Activated naive CD4-positive, alpha-beta T cell treated with anti-CD3 and anti-CD28 coated beads, Interleukin-2, amount 50 U/mL, for 16 hours (primary cell): ENCODE measurements at places on chromosomes 13 and 19.

DNA sequence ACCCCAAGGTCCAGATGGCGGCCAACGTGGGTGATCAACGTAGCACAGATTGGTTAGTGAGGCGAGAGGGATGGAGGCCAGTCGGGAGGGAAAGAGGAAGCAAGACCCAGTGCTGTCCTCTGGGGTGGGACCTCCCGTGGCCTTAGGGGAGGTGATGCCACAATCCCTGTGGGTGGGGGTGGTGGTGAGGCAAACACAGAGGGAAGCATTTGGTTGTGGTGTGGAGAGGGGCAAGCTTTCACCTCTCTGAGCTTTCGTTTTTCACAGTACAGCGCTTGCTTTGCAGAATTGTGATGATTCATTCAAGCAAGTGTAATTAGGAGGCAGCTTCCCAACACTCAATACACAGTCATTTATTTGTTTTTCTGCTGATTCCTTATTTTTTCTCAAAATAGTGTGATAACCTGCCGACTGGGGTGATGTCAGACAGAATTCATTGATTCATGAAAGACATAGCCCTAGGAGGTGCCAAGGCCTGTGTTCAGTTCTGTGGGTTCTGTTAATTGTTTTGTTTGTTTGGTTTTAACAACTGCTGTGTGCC is 2.4 kb downstream of the LENG8 start:
- DNase-seq = no peak

GRCh38 chr19:17797424-17798201 is 2.7 kb downstream of the B3GNT3 start:
- DNase-seq = peak; percentile 52

DNA sequence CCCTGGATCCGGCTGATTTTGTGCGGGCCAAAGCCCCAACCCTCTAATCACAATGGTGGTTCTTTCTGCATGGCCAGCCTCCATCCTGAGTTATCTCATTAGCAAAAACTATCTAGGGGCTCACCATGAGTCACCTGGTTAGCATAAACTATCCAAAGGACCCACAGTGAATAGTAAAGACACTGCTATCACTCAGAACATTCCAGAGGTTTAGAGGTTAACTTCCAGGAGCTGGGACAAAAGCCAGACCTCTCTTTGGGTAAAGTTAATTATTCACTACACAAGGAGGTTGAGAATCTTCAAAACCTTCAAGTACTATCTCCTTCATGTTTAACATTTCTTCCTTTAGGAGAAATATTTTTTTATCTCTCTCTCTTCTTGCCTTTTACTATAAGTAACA is 18.8 kb upstream of the PPP5C start:
- DNase-seq = no peak

GRCh38 chr19:35331551-35332214 is 2.7 kb downstream of the CD22 start:
- no peak for DNase-seq

GRCh38 chr19:16032509-16033135 is 43.7 kb upstream of the TPM4 start:
- no peak for DNase-seq

DNA sequence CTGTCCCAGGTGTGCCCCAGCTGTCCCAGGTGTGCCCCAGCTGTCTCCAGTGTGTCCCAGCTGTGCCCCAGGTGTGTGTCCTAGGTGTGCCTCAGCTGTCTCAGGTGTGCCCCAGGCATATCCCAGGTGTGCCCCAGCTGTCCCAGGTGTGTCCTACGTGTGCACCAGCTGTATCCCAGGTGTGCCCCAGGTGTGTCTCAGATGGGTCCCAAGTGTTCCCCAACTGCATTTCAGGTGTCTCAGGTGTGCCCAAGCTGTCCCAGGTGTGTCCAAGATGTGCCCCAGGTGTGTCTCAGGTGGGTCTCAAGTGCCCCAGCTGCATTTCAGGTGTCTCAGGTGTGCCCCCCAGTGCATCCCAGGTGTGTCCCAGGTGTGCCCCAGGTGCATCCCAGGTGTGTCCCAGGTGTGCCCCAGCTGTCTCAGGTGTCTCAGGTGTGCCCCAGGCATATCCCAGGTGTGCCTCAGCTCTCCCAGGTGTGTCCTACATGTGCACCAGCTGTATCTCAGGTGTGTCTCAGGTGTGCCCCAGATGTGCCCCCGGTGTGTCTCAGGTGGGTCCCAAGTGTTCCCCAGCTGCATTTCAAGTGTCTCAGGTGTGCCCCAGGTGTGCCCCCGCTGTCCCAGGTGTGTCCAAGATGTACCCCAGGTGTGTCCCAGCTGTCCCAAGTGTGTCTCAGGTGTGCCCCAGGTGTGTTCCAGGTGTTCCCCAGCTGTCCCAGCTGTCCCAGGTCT is 1.3 kb upstream of the GRK1 start:
- no peak for DNase-seq

- no peak for DNase-seq
Observed at GRCh38 chr13:35732565-35732964, 256.1 kb upstream of the MAB21L1 start.

DNA sequence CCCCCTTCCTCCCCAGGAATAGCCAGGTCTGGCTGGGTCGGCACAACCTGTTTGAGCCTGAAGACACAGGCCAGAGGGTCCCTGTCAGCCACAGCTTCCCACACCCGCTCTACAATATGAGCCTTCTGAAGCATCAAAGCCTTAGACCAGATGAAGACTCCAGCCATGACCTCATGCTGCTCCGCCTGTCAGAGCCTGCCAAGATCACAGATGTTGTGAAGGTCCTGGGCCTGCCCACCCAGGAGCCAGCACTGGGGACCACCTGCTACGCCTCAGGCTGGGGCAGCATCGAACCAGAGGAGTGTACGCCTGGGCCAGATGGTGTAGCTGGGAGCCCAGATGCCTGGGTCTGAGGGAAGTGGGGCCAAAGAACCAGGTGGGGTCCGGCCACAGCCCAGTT is 3.2 kb downstream of the KLK2 start:
- DNase-seq = no peak

DNA sequence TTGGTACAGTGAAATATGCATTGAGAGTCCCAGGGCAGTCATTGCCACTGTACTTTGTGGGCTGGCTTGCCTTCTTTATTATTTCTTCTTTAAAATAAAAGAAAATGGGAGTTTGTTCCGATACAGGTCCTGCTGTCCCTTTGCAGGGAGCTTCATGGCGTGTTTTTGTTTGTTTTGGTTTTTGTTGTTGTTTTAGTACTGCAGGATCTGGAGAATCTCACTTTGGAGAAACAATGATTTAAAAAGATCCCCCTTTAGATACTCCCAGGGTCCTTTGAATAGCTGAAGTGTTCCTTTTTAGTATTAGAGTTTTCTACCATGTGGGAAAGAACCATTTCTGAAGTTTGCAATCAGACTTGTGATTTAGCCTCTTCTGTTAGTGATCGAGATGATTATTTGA is 11.1 kb downstream of the CHAF1A start:
- no peak for DNase-seq

- DNase-seq = no peak
Observed at GRCh38 chr13:46303742-46304385, 83.2 kb downstream of the RUBCNL start.

- DNase-seq = no peak
Observed at GRCh38 chr19:28710278-28710677, 502.7 kb downstream of the UQCRFS1 start.

DNA sequence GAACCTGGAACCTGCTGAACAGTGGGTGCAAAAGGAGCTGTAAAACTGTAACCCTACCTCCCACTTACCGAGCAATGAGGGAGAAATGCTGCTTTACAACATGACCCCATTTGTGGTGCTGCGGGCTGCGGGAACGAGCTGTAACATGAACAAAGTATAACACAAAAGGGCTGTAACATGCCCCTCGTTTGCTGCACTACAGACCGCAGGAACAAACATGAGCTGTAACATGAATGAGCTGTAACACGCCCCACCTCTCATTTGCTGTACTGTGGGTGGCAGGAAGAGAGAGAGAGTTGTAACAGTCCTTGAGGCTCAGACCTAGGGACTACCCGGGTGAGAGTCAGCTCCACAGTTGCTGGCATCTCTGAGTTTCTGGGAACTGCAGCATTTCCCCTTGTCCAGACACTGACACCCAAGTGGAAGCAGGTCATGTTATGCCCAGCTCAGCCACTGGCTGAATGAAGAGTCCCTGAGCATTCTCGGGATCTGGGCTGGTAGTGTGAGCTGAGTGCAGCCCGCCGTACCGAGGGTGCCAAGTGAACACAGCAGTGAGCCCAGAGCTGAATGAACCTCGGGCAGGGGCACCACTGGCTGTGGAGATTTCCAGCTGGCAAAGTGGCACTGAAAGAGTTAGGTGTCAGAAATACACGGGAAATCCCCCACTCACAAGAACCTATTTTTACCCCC is 1385.3 kb upstream of the SPRY2 start:
- peak; percentile 8 for DNase-seq

GRCh38 chr13:90952326-90952725 is 395.2 kb upstream of the MIR17HG start:
- no peak for DNase-seq

GRCh38 chr13:34421347-34421719 is 520.7 kb upstream of the NBEA start:
- no peak for DNase-seq

DNA sequence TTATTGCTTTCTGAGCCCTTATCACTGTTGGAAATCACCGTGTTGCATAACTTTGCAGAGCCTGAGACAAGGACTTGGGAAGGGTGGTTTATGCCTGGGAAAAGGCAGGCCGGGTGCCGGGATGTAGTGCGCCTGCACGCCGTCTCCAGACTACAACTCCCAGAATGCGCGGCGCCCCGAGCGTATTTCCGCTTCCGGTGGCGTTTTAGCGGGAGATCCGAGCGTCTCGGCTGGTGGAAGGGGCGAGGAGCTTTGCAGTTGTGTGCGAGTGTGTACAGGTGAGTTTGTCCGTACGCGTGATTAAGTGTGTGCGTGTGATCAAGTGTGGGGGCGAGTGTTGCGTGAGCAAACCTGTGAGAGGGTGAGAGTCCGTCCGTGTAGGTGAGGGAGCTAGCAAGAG is 75.4 kb downstream of the PEG3 start:
- DNase-seq = peak; percentile 19

DNA sequence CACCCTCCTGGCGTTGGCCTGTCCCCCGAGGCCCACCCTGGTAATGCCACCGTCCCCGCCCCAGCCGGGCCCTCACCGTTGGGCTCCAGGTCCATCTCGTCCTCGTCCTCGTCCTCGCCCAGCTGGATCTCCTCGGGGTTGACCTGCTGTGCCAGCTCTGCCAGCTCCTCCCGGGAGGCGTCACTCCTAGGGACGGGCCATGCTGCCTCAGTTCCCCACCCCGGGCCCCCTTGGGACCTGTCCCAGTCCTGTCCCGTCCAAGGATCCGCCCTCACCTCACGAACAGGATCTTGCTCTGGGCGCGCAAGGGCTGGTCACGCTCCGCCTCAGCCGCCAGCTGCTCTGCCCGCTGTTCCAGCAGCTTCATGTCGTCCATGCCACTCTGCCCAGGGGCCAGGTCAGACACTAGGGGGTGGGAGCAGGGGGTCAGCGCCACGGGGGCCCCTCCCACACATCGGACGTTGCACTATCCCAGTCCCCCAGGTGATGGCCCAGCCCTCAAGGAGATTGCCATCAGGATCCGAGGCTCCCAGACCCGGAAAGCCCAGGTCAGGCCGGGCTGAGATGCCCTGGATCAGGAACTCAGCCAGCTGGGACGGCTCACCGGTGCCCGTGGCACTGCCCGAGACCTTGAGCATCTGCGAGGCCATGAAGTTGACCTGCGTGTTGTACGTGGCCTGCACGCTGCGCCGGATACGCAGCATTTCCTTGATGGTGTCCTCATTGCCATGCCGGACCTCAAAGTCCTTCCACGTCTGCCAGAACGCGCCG is 9.5 kb downstream of the XAB2 start:
- DNase-seq = no peak

- no peak for DNase-seq
Observed at GRCh38 chr19:17942582-17943273, 9.9 kb downstream of the CCDC124 start.

- peak; percentile 89 for DNase-seq
Observed at GRCh38 chr19:14472202-14472938, 2.8 kb downstream of the PTGER1 start.

DNA sequence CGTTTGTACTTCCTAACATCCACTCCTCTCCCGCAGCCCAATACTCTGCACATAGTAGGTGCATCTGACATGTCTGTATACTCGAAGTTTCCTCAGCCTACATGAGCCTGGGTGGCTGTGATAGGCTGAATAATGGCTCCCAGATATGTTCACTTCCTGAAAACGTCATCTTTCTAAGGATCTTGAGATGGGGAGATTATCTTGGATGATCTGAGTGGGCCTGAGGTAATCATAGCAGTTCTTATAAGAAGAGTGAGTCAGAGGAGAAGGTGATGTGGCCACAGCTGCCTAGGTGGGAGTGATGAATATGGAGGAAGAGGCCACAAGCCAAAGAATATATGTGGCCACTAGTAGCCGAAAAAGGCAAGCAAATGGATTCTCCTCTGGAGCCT is 84.2 kb downstream of the AKAP11 start:
- DNase-seq = no peak

GRCh38 chr19:13008926-13009787 is 13.9 kb downstream of the NFIX start:
- DNase-seq = no peak

DNA sequence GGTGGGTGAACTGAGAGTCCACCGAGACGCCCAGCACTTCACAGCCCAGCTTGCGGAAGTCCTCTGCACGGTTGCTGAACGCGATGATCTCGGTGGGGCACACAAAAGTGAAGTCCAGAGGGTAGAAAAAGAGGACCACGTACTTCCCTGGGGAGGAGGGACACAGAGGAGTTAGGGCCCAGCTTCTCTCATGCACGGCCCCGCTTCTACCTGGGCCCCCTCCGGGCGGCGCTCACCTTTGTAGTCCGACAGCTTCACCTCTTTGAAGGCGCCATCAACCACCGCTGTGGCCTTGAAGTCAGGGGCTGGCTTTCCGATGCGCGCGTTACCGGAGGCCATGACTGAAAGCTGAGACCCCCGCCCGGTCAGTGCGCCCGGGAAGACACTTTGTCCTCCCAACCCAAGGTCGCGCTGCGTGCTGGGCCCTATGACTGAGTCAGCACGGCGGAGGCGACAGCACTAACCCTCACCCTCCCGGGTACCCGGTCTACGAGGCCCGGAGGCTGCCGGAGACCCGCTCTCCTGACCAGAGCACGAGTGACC is 606 bp downstream of the PRDX2 start:
- peak; percentile 37 for DNase-seq

DNA sequence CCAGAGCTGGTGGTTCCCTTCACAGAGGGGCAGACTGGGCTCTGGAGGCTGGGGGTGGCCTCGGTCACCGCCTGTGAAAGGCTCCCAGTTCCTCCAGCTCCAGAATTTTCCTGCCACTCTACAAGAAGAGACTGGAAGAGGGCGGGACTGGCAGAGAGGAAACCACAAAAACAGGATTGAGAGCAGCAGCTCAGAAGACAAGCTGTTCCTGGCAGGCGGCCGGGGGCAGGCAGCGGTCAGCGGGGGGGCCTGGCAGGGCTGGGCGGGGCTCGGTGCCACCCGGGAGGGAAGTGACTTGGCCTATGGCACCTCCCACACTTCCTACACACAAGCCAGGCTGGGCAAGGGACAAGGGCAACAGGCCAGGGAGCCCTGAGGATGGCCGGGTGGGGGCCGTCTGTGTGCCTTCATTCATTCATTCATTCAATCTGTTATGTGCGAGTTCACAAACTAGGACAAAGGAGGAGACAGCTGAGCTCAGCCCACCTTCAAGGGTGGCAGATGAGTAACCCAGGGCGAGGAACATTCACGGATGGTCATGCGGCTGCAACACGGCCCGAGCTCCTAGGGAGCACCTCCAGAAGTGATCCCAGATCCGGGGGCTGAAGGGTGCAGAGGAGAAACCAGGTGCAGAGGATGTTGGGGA is 16.9 kb upstream of the BTBD2 start:
- DNase-seq = no peak

- DNase-seq = no peak
Observed at GRCh38 chr19:29893606-29894284, 48.3 kb upstream of the URI1 start.

GRCh38 chr13:98974053-98974452 is 3.8 kb downstream of the DOCK9 start:
- DNase-seq = no peak

- no peak for DNase-seq
Observed at GRCh38 chr13:68173111-68173510, 943.0 kb upstream of the PCDH9 start.
